ENCODE measurements at places on chromosomes 6 and 20.

GRCh38 chr6:16933961-16934360 lies 167.9 kb upstream of the STMND1 start:
- no peak for DNase-seq

- DNase-seq = peak; percentile 89
Measured at GRCh38 chr6:63787021-63787420, 151.4 kb downstream of the PHF3 start.

- DNase-seq = no peak
Measured at GRCh38 chr6:126477678-126478077, 137.8 kb downstream of the CENPW start.

DNA sequence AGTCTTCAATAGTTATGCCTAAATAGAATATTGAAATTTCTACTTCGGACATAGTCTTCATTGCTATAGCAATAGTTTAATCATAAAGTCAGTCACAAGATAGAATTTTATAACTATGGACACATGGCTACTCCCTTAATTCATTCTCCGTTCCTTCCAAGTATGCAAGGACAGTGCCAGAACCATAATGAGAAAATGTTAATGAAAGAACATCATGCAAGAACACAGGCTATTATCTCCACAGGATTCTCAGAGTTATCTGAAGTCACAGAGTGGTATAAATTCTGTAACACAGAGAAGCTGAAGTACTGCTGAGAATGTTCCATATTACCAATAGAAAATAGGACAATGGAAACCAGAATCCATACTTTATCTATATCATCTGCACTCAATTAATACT lies 826.2 kb downstream of the EPHA7 start:
- no peak for DNase-seq

GRCh38 chr6:35483490-35483889 lies 13.4 kb downstream of the TEAD3 start:
- DNase-seq = no peak

- DNase-seq = no peak
Measured at GRCh38 chr6:22020299-22021003, 276.4 kb downstream of the PRL start.

GRCh38 chr6:121526282-121526681 lies 90.8 kb downstream of the GJA1 start:
- DNase-seq = no peak

DNA sequence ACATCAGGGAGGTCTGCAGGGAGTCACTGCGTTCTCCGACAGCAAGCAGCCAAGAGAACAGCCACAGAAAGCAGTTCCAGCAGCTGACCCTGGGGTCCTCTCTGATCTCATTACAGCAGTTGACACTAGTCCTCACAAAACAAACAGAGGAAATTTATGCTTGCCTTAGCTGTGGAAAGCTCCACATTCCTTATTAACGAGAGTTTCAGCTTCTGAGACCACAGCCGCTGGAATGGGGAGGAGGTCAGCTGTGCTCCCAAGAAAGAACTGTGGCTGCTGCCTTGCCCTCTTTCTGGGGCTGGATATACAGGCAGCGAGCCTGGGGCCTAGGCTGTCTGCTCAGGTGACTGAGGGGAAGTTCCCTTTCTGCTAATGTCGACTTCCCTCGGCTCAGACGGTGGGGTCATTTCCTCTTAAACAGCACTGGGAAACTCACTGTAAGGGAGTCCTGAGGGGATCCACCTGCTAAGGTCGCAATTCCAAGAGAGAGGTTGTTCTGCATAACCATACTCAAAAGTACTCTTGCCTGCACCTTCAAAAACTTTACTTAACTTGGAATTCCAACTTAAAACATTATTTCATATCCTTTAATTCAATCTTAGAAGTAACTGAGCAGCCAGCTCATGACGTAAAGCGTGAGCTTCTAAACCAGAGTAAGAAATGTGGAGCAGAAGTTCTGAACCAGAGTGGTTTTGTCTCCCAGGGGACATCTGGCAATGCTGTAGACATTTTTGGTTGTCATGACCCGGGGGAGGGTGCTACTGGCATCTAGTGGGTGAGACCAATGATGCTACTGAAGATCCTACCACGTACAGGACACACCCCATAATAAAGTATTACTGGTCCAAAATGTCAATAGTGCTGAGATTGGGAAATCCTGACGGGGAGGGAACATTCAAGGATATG lies 80.3 kb downstream of the BACH2 start:
- peak; percentile 52 for DNase-seq

DNA sequence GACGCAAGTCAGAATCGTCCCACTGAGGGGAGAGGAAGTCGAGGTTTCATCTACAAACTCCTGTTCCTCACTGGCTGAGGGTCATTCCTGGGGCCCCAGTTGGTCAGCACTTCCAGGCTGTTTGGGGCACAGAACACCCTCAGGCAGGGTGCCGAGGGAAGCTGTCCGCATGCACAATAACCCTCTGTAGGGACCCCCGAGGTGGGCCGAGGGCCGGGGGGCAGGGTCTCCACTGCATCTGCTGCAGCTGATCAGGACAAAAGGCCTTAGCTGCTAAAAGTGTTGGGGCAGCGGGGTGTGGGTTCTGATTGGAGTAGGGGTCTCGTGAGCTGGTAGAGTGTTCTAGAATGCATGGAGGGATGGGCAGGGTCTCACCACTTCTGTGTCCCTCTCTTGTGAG lies 125.1 kb downstream of the TOX2 start:
- no peak for DNase-seq

DNA sequence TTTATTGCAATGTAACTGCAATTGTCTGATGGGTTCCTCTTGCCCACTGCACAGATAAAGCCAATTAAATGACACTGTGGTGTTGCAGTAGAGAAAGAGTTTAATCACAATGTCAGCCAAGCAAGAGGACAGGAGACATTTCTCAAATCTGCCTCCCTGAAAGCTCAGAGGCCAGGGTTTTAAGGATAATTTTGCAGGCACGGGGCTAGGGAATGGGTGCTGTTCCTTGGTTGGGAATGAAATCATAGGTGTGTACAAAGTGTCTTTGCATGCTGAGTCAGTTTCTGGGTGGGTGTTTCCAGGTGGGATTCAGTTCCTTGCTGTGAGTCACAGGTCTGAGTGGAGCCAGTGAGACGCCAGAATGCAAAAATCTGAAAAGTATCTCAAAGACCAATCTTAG lies 271.4 kb downstream of the DOK5 start:
- DNase-seq = no peak

DNA sequence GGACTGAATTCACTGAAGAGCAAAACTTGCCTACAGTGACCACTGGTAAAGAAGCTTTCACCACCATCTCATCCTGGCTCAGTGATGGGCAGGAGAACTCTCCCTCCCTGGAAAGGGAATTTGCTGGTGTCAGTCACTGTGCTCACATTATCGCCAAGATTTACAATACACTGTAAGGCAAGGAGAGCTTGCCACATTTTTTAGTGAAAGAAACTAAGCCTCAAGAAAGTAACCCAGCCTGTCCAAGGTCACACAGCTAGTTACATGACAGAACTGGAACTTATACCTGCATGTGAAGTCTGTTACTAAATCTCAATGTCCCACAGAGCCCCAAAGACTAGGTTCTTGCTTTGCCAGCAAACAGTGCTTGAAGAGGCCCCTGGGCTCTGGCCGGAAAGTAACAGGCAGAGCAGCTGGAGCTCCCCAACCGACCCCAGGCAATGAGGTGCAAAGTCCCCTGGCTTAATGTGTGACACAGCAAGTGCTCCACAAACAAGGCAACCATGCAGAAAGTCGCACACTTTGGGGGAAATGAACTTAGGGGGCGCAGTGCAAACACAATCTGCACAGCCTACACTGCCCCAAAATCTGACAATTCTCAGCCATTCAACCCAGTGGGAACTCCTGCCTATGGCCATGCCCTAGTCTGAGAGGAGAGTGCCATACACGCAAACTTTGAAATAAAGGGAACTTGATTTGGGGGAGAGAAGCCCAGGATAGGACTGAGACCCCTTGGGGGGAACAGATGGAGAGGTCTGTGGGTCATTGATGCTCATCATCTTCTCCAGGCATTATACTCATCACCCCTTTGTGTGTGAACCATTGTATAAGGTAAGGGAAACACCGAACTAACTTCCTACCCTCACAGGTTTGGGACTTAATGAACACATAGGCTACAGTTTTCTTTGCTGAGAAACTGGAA lies 1.9 kb downstream of the BCL2L1 start:
- DNase-seq = no peak

DNA sequence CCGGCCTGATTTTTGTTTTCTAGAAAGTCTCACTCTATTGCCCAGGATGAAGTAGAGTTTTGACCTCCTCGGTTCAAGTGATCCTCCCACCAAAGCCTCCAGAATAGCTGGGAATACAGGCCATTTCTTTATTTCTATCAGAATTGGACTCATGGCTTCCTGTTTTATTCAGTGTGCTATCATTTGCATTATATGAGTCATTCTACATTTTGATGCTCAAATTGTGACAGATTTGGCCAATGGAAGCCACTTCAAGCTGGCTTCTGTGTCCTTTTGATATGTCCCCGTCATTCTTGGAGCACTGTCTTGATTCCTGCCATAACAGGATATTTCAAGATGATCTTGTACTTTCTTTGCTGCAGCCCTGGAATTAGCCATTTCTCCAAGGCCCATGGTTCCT lies 75.1 kb downstream of the CNBD2 start:
- DNase-seq = no peak

GRCh38 chr6:162442687-162443086 lies 284.9 kb downstream of the PRKN start:
- DNase-seq = no peak

DNA sequence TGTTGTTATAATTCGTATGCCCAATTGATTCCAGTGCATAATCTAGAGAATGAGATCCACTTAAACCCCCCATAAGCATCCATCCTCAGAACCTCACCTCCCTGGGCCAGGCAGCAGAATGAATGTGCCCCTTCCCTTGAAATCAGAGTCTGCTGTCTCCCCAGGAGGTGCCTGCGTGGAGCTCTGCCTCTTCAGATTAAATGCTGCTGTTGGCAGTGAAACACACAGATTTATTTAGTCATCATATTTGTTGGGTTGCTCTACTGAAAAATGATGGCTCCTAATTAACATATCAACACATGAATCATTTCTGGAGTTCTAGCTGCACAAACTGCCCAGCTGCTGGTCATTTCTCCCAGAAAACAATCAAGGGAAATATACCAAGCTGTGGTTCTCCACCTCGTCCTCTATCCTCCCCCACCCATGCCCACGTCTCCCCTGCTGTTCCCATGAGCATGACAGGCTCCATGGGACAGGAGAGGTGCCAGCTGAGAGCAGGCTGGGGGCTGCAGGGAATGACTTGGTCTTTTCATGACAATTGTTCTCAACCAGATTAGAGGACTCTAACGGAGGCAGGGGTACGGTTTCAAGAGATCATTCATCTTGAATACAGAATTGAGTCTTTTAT lies 633.1 kb downstream of the CDH26 start:
- DNase-seq = no peak

GRCh38 chr6:94196891-94197290 lies 777.5 kb upstream of the EPHA7 start:
- DNase-seq = no peak

GRCh38 chr20:36468149-36469000 lies 72.9 kb upstream of the MYL9 start:
- DNase-seq = no peak

- DNase-seq = no peak
Measured at GRCh38 chr6:85006362-85006761, 242.0 kb upstream of the TBX18 start.

DNA sequence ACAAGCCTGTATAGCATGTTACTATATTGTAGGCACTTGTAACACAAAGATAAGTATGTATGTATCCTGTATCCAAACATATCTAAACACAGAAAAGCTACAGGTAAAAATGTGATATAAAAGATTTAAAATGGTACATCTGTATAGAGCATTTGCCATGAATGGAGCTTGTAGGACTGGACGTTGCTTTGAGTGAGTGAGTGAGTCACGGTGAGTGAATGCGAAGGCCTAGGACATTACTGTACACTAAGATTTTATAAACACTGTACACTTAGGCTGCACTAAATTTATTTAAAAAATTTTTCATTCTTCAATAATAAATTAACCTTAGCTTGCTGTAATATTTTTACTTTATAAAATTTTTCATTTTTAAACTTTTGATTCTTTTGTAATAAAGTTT lies 136.9 kb downstream of the NKAIN2 start:
- peak; percentile 6 for DNase-seq

DNA sequence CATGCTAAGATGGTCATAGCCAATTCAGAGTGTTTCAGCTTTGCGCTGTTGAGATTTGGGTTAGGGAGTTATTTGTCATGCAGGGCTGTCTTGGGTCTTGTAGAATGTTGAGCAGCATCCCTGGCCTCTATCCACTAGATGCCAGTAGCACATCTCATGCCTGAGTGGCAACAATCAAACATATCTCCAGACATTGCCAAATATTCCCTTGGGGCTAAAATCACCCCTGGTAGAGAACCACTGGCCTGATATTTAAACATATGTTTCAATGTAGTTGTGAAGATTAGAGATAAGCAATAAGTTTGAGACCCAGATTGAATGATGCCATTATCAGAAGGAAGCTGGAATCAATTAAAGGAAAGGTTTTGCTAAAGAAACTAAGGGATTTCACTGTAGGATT lies 463.3 kb downstream of the DOK5 start:
- DNase-seq = no peak

GRCh38 chr6:1554476-1555310 lies 55.0 kb upstream of the FOXC1 start:
- DNase-seq = peak; percentile 52

DNA sequence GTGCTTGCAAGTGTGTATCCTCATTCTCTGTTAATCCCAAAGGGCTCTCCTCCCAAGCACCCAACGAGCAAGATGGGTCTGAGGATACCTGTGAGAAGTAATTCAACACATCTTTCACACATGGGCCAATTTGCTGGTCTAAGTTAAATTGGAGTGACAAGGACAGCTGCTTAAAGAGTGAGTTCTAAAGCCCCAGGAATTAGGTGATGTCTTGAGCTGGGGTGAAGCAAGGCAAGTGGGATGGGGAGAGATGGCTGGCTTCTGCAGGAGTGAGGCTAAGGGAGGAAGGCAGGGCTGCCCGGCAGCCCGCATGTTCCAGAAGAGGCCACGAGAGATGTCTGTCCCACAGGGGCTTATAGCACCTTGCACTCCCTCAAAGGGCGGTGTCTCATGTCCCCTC lies 288.5 kb downstream of the CDH26 start:
- DNase-seq = no peak

- no peak for DNase-seq
Measured at GRCh38 chr6:32208996-32209395, 14.9 kb downstream of the NOTCH4 start.

GRCh38 chr20:18287546-18287914 lies 797 bp upstream of the ZNF133 start:
- no peak for DNase-seq

DNA sequence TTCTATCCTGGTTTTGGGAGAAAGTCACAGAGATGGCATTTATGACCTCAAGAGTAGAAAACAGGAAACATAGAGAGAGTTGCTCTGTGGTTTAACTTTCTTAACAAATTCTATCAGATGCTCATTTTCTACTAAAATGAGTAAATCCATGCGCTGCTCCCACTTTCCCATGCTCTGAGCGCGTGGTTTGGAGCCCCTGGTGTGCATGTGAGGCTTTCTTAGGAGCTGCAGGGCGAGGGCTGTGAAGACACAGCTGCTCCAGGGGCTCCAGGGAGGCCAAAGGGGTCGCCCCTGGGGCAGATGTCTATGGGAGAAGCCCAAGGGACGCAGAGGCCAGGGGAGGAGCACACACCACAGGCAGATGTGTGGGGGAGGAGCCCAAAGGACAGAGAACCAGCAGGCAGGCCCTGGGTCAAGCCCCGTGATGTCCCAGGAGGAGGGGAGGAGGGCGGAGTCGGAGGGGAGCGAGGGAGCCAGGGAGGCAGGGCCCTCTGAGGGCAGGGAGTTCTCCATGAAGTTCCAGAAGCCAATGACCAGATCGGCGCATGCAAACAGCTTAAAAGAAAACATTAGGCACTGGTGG lies 122.9 kb downstream of the IRF4 start:
- DNase-seq = no peak

GRCh38 chr20:23081263-23081819 lies 4.8 kb downstream of the CD93 start:
- DNase-seq = no peak

Data from iris pigment epithelial cell (primary cell).